Glomerular endothelial cell (primary cell): ENCODE measurements at places on chromosomes 3 and 15.

- no peak for DNase-seq
Observed at GRCh38 chr3:189404024-189404423, 227.2 kb upstream of the TP63 start.

GRCh38 chr3:152650177-152650576 is 184.8 kb upstream of the P2RY1 start:
- no peak for DNase-seq

DNA sequence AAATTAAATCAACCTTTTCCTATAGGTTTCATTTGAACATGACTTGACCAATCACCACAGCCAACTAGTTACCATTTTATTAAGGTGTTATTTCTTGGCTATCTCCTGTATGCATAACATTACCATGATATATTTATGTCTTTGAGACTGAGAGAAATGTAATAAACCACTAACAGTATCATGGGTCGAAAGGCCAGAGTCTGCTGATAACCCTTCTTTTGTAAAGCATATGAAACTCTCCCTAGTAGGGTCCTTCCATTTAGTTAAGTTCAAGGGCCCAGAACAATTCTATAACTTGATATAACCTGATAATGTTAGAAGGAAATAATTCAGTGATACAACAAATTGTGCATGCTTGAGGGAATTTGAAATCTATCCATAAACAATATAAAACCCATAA is 14.3 kb upstream of the DPH6 start:
- DNase-seq: no peak

GRCh38 chr3:122107171-122107570 is 52.0 kb downstream of the CD86 start:
- DNase-seq: no peak
